Peyer's patch (tissue), 4 donors: ENCODE measurements at places on chromosomes 3 and 15. TPM values are rescaled to one million over a fixed set of nuclear protein-coding genes. Genes with fewer than 3 reads are reported as not detected.

- peak; percentile 28 for DNase-seq
Measured at GRCh38 chr15:89652131-89652530, 3.1 kb downstream of the KIF7 start.

DNA sequence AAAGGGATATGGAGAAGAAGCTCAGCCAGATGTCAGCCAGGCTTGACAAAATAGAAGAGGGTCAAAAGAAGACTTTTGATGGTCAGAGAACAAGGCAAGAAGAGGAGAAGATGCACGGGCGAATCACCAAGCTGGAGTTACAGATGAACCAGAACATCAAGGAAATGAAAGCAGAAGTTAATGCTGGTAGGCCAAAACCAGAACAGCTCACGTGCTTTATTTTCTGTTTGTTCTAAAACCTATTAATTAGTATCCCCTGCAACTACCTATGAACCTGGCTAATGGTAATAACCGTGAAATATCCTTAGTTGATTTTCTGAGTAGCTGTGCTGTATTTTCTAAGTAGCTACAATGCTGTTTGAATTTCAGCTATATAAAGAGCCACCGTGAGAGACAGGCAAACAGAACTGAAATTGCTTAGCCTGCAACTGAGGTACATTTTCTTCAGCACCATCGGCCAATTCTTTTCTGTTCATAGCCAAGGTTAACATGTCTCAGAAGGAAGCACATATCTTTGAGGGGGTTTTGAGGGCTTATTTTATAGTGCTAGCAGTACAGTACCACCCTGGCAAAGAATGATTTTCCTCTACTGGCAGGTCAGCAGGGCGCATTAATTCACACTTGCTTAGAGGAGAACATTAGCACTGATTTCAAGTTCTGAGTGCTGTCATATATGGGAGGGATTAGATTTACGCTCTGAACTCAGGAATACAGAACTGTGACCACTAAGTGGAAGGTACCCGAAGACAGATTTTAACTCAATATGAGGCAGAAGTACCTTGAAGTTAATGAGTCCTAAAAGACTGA lies 78.9 kb downstream of the FAM81A start:
- no peak for DNase-seq

- DNase-seq: no peak
Measured at GRCh38 chr15:82081914-82082762, 36.3 kb upstream of the MEX3B start.

LIPH gene
- 26.7 TPM for total RNA-seq
